ENCODE measurements at places on chromosomes 16 and 17. TPM values are rescaled to one million over a fixed set of nuclear protein-coding genes. Genes with fewer than 3 reads are reported as not detected.

GRCh38 chr17:34177642-34178041 is 77.4 kb upstream of the CCL2 start:
- DNase-seq: no peak

Gene NHERF2
- 6.3 TPM for total RNA-seq

Gene MPP2
- 0.52 TPM for total RNA-seq

Gene TLCD2
- total RNA-seq: 0.24 TPM

DNA sequence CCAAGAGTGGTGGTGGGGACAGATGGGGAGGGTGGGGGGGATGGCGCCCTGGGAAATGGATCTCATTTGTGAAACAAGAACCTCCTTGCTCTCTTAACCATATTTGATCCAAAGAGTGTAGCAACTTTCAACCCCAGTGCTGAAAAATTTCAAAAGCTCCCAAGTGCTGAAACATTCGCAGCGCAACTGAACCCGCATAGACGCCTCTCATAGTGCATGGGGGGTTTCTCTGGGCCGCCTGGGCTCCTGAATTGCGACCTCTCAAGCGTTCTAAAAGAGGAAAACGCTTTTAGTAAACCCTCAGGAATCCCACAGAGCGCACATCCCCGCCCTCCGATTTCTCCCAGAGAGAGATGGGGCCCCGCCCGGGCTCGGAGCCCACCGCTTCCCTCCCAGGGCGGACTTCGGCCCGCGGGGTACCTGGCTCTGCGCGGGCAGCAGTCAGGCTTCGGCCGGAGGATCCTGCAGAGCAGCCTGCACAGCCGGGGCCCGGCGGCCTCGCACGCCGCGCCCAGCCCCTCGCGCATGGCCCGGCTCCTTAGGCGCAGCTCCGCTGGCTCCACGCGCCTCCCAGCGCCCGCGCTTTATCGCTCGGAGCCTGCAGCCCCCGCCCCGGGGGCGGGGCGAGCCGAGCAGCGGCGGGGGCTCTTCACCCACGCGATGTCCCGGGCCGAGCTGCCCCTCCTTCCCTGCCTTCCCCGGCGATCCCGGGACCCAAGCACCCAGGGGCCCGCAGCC is 7.0 kb downstream of the NOS2 start:
- no peak for DNase-seq

- DNase-seq: no peak
These were observed 35.4 kb downstream of the SLC6A4 start for GRCh38 chr17:30200106-30200505.

GRCh38 chr17:15885770-15886169 is 59.2 kb upstream of the ADORA2B start:
- DNase-seq: no peak

DNA sequence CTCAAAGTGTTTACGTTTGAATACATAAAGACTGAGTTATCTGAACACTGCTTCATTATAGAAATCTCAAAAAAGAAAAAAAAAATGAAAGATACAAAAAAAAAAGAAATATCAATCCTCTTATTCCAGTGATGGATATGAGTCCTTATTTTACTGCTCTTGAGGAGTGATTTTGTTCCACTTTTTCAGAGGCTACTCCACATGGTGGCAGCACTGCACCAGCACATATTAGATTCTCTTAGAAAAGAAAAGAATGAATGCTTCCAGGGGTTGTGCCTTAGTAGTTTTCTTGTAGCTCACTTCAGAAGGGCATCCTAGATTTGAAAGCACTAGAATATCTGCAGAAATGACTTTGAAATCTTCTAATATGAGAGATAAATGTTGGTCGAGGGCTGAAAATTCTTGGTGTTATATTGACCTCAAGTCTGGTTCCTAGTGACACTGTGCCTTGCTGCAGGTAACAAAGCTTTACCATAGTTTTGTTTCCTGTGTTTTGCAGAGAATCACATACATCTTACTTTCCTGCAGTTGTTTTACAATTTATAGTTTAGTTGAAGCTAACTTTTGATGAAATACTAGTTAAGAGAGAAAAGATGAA is 25.9 kb downstream of the AP2B1 start:
- peak; percentile 65 for DNase-seq

Gene HOXB13
- 0.24 TPM for total RNA-seq

DNA sequence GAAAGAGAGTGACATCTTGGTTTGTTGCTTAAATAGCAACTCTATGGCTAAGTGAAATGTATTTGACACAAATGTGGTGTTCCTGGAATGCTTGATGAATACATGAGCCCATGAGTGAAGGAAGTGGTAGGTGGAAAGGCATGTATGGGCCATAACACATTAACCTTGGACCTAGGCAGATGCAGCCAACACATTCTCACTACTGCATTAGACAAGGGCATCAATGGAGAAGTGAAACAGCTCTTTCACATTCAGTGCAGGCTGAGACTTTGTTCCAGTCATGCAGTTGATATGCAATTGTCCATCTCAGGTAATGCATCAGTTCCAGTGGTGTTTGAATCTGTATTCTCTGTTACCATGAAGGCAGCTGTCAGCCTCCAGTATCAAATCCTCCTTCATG is 133.6 kb downstream of the HS3ST3B1 start:
- no peak for DNase-seq

DNA sequence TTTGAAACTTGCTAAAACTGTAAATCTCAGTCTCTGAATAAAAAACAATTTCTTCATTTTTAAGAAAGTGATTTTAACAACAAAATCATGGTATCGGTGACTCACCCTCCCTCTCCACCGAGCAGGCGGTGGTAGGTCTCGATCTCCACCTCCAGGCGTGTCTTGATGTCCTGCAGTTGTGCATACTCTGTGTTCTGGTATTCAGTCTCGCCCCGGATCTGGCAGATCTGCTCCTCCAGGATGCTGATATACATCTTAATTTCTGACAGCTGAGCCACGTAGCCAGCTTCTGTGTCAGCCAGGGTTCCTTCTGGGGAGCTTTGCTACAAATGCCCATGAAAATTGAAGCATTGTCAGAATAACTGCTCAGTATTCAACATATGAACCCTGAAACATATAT is 15.4 kb upstream of the KRT24 start:
- no peak for DNase-seq

DNA sequence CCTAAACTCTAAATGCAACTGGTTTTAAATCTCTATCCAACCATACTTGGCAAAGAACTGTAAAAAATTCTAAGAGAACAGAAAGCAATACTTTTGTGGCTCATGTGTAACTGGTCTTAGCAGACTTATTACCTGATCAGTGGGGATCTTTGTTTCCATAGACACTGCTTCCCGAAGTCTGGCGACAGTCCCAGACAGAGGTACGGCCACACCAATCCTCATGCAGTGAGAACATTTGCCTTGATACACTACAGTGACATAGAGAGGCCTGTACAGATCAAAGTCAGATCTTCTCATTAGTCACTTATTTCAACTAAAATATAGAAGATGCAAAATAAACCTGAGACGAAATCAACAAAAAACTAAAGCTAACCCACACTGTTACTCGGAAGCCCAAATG is 43.9 kb downstream of the USP31 start:
- no peak for DNase-seq

Gene VAT1
- 46.8 TPM for total RNA-seq

- no peak for DNase-seq
These were observed 66.4 kb downstream of the PRMT7 start for GRCh38 chr16:68377221-68377620.

- DNase-seq: no peak
These were observed 610 bp downstream of the RFNG start for GRCh38 chr17:82050761-82051641.

GRCh38 chr17:17303010-17303846 is at the start of gene NT5M:
Gene NT5M (plus strand): TSS chr17:17303373. CDS start chr17:17303551, 178 bp downstream.
- DNase-seq: no peak

DNA sequence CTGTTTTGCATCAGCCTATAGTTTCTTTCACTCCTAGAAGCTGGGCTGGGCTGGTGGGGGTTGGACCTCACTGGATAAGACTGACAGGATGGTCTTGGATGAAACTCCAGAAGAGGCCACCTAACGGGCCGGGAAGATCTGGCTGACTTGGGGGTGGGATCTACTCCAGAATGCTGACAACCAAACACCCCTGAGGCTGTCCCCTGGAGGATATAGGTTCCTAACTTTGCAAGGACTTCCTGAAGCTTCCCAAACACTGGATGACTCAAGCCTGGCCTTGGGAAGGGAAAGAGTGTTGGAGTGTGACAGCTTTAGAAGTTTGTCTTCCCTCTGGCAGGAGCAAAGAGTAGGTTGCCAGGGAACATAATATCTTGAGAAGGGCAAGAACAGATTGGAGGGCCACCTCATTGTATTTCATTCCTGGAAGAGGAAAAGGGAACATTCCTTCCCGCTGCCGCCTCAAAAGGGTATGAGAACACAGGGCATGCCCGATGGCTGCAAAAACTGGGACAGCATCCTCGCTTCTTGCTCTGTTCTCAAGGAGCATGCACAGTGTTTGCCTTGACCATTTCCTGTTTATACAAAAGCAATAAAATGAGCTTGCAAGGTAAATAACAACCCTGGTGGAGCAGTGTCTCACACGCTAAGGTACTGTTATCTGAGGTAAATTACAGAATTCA is 6.8 kb upstream of the CYB5B start:
- DNase-seq: no peak

Gene DUXB
- total RNA-seq: not detected

Gene NPIPB6
- total RNA-seq: 0.66 TPM
